ENCODE measurements at places on chromosomes 16 and 17.

GRCh38 chr17:19723964-19724363 is 7.6 kb upstream of the SLC47A2 start:
- DNase-seq: no peak

DNA sequence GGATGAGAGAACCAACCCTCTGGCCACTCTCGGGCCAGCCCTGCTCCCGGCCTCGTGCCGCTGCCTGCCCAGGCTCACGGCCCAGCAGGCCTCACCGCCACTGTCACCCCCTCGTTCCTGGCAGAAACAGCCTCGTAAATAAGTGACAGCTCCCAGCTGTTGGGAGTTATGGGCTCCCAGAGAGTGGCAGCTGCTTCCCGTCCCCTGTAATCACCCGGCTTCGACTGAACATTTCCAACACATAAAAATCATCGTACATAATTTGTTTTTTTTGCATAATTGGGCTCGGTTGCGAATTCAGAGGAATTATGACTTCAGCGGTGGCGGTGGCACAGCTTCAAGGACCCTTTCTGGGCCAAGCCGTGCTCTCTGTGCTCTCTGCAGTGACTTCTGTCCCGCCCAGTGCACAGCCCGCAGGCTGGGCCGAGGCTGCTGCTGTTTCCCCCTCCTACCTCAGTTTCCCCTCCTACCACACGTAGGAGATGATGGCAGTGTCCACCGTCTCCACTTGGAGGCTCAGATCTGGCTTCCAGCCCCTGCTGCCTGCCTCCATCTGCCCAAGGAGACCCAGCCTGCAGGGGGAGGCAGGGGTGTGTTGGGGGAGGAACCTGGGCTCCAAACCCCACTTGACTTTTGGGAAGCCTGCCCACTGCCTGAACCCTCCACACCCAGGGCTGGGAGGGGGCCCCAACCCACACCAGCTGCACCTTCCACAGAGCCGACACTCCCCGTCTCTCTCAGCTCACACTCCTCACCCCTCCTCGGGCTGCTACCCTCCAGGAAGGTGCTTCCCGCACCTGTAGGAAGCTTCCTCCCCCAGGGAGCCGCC is 84.9 kb downstream of the RTN4RL1 start:
- DNase-seq: no peak

- no peak for DNase-seq
These were observed 2.8 kb upstream of the ATXN2L start for GRCh38 chr16:28820016-28820415.

GRCh38 chr17:2295575-2295974 is 8.0 kb downstream of the SMG6 start:
- DNase-seq: no peak

DNA sequence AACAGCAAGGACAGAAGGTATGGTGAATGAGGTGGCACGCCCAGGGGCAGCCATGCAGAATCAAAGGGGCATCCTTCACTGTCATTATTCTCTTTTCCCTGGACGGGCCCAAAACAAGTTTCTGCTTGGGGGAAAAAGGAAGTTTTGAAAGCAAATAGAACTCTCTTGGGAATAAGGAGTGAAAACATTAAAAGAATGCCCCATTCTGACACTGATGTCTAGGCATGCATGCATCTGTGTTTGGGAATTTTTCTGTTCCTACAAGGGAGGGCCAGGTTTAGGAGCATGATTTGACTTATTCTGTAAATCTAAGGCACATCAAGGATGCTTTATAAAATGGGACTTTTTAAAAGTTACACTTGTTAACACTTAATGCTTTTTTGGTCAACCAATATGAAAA is 34.3 kb upstream of the SLC12A3 start:
- DNase-seq: no peak

GRCh38 chr16:16083421-16084156 is 134.2 kb downstream of the ABCC1 start:
- DNase-seq: no peak

DNA sequence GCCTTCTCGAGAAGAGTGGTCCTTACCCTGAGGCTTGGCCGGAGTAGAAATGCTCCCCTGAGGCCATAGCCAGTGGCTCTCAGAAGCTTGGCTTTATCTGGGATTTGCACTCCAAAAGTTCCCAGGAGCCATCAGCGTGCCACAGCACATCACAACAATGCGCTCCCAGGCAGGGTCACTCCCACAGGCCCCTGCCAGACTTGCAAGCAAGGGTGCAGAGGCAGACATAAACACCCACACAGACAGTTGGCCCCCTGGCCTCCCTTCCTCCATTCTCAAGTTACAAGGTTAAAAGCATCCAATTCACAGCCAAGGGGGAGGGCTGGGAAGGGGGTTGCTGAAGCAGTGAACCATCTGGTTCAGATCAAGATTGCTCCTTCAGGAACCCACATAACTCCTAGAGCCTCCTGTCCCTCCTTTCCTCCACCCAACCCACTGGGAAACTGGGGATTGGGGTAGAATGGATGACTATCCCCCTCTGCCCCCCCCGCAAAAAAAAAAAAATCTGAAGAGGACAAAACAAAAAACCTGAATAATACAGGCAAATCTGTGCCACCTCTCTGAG is 1.8 kb downstream of the ST3GAL2 start:
- DNase-seq: no peak

- DNase-seq: no peak
These were observed 521 bp downstream of the ATMIN start for GRCh38 chr16:81035975-81036750.

GRCh38 chr16:4365014-4365406 is 6.6 kb upstream of the VASN start:
- no peak for DNase-seq

GRCh38 chr16:80819988-80820387 is 15.6 kb upstream of the CDYL2 start:
- DNase-seq: no peak

- DNase-seq: no peak
These were observed at the start of gene RTN4RL1 for GRCh38 chr17:2025220-2025621. Gene RTN4RL1, minus strand, starts transcription at chr17:2025334. Its CDS starts 469 bp downstream, at chr17:2024865.

DNA sequence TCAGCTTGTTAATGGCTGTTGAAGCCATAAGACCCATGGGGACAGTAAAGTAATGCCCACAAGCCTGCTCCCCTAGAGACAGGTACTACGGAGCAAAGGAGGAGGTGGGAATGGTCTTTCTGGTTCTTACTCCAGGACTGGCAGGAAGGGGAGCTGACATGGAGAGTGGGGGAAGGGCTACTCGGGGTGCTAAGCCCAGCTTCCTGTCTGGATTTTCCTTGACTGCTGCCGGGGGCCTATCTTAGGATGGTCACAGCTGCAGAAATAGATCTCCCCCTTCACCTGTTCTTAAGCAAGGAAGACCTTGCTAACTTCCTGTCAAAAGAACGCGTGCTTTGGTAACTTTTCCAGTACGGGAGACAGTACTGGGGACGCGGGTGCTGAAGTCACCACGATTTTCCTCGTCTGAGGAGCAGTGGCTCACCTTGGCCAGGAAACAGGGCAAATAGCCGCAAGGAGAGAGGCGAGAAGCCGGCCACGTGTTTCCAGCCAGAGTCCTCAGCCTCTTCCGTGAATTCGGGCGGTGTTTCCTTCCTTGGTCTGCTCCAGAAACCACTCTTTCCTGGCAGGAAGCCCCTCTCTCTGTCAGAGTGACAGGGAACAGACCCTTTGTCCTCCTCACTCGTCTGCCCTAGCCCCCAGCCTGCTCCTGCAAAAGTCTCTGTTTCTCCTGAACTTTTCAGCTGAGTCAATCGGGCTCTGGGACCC is 656 bp upstream of the PRR29 start:
- DNase-seq: no peak

DNA sequence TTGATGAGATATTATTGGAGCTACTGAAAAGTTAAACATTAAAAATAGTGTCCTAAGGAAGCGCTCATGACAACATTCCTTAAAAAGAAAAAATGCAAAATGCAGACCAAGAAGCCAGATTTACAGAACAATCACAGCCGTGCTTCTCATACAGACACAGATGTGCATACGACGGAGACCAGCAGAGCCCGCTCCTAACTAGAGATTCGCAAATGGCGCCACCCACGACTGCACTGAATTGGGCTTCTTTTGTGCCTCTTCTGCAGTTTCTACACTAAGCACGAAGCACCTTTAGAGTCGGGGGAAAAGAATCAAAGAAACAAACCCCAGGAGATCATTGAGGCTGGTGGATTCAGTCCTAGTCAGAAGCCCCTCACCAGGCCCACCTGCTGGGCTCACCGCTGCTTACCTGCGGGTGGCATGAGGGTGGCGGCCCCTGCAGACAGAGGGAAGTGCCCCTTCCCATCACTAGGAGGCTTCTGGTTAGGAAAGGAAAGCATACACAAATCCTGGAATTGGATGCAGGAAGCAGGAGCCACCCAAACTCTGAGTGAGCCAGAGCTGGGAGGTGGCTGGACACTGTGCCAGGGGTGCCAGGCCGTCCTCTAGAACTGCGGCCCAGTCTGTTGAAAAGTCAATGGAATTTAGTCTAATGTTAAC is 64.9 kb upstream of the CHMP6 start:
- no peak for DNase-seq

GRCh38 chr17:12622726-12623125 is 43.0 kb upstream of the MYOCD start:
- DNase-seq: no peak

DNA sequence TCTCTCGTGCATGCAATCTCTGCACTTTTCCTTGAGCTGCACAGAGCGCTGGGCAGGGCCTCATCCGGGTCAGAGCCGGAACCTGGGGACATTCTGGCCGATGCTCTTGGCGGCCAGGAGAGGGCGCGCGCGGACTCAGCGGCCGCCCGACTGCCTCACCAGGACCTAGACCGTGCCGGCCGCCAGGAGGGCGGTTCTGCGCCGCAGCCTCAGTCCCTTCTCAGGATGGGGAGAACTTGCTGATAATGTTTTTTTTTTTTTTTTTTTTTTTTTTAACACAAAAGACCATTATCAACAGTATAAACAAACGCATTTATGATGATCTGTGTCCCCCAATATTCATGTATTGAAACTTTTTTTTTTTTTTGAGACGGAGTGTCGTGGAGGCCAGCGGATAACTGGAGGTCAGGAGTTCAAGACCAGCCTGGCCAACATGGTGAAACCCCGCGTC is 8.1 kb upstream of the FLYWCH2 start:
- no peak for DNase-seq

DNA sequence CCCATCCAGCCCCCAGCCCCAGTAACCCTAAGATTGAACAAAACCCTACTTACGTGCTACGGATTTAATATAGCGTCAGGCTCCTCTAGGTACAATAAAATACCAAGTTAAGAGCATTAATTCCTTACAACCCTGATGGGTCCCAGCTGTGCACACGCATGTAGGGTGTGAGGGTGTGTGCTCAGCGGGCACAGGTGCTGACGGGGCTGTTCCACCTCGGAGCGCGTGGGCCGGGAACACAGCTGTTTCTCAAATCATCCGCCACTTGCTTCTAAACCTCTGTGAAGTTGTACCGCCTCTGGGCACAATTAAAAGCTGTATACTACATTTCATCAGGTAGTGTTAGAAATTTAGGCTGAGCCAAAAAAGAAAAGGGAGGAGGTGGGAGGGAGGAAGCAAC is 478.6 kb downstream of the MAF start:
- no peak for DNase-seq

DNA sequence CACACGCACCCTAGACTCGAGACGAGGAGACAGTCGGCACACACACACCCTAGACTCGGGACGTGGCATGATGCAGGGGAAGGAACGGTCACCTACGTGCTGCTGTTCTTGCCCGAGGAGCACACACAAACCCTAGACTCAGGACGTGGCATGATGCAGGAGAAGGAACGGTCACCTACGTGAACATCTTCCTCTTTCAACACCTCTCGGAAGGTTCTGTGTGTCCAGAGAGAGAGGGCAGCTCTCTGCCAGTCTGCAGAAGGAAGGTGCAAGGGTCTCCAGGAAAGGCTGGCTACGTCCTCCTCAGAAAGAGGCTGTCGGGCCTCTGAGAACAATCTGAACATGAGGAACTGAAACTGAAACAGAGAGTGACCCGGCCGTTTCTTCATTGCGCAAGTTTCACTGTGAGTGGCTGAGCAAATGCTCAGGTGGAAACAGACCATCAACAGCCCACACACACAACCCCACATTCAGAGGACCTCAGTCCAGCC is 43.4 kb downstream of the ZNF276 start:
- no peak for DNase-seq

Measured in cortex of kidney (tissue), 1 donor.